ENCODE measurements at places on chromosomes 3 and 15. TPM values are rescaled to one million over a fixed set of nuclear protein-coding genes. Genes with fewer than 3 reads are reported as not detected.

DNA sequence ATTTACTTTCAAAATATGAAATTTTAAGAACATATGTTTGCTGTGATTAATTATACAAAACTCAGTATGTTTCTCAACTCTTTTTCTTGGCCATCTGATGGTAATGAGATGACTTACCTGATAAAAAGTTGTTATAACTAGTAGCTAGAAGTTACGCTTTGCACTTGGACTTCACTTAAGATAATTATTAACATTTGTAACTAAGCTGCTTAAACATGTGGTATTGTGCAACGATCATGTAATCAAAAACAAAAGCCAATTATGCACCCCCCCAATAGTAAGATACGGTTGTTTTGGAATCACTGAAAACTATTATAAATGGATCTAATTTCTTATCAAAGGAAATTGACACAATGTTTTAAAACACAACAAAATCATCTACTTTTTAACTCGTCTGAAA lies 342.9 kb downstream of the CNTN3 start:
- DNase-seq, result no peak

GRCh38 chr3:56406826-56407515 lies 61.3 kb downstream of the ERC2 start:
- DNase-seq, result no peak

- no peak for DNase-seq
Observed at GRCh38 chr15:69647142-69647513, 194.5 kb downstream of the RPLP1 start.

GRCh38 chr15:99618941-99619411 lies 53.2 kb downstream of the MEF2A start:
- no peak for DNase-seq

DNA sequence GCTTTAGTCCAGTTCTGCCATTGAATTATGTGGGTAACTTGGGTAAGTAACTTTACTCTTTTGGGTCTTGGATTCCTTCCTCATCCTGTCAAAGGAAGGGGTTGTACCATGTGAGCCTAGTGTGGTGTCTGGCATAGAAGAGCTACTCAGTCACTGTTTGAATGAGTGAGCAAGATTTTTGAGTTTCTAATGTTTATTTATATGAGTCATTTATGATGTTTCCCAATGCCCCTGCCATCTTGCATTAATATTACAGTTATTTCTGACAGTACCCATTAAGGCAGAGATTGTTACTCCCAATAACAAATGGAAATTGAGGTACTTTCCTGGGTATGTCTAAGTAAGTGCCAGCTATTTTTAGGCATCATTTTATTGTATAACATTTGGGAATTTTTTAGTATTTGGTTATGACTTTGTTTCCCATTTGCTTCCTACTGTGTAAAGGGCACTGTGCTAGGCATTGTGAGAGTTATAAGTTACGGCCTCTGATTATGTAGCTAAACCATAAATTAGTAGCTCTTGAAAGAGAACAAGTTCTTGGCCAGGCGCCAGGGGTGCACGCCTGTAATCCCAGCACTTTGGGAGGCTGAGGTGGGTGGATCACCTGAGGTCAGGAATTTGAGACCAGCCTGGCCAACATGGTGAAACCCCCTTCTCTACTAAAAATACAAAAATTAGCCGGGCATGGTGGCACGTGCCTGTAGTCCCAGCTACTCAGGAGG lies 23.5 kb downstream of the NR1D2 start:
- DNase-seq, result no peak

GRCh38 chr3:194315965-194316361 lies 35.2 kb downstream of the CPN2 start:
- no peak for DNase-seq

GRCh38 chr3:9690451-9691450 lies 12.9 kb upstream of the CPNE9 start:
- DNase-seq, result no peak

DNA sequence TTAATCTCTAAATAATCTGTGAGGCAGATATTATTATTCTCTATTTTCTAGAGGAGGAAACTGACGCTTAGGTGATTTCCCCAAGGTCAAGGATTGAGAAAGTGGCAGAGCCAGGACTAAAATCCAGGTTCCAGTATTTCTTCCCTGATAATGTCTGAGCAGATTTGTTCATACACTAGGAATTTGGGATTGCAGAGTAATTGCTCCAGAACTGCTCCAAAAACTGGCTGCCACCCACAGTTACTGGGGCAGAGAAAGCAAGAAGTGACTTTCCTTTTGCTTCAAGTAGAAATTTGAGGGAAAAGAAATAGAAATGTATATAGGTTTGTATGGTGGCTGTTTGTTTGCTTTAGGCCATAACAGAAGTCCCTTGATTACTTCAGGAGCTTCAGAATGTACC lies 60.6 kb downstream of the SLC12A8 start:
- no peak for DNase-seq

DNA sequence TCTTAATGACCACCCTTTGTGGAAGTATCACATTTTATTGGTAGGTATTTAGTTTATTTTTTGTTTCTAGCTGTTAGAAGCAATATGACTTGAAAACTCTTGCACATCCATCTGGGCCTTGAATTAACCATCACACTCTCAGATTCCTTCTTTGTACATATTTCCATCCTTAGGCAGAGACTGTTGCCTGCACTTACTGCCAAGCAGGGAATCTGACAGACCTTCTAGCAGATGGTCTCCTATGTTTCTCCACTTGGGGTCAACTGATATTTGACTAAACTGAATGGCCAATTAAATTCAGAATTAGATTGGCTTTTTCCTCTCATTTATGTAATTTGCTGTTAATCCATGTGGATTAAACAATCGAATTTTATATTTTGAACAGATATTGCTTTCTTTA lies 324.9 kb upstream of the TGFBR2 start:
- no peak for DNase-seq

DNA sequence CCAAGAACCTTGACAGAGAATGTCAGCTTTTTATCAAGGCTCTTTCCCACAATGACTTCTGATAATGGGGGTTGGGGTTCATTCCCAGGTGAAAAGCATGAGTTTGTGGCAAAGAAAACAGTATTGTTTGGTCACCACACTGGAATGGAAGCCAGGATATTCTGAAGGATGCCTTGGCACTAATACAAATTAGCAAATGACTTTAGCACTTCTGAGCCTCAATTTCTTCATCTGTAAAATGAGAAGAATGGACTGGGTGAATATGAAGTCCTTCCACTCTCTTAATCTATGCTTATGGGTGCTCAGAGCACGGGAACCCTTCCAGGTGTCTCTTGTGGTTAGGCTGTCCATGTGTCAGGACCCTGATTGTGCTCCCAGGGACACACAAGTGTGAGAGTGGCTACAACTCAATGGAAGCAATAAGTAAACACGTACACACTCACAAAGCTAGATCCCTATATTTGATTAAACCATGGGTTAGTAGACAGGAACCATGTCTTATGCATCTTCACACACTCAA lies 21.4 kb downstream of the RAB27A start:
- DNase-seq, result no peak

DNA sequence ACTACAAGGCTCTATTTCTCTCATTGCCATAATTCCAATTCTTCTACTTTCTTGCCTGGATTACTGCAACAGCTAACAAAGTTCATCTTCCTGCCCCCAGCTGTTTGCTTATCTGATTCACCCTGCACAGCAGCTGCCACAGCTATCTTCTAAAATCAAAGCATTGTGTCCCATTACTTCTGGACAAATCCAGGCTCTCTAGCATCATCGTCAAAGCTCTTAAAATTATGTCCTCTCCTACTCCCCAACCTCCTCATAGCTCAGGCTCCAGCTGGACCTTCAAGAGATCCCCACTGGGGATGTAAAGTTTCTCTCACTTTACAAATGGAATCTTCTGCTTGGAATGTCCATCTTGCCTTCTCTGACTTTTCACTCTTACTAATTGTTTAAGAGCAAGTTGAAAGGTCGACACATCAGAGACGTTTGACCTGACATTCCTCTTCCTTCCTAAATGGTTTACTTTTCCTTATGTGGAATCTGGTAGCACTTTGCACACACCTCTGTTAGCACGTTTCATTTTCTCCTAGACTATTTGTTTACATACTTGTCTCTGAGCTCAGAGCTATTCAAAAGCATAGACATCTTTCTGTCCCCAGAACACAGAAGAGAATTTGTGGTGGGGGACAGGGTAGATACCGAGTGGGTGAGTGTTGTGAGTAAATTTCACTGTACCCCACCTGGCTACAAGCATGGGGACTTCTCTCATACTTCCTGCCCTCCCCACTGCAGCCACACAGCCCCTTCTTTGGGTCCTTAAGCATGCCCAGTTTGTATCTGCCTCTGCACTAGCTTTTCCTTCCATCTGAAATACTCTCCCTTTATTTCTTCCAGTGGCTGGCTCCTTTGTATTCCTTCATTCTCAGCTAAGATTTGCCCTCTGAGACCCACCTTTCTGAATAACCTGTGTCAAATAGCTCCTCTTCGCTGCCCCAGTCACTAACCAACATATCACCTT lies 77.9 kb downstream of the SERPINI1 start:
- no peak for DNase-seq

Gene TMEM45A
- 189 TPM for total RNA-seq

Gene RTP3
- total RNA-seq, result not detected

All from suprapubic skin (tissue), 4 donors.